A549 (cell line): ENCODE measurements at places on chromosomes 3 and 15. TPM values are rescaled to one million over a fixed set of nuclear protein-coding genes. Genes with fewer than 3 reads are reported as not detected.

DNA sequence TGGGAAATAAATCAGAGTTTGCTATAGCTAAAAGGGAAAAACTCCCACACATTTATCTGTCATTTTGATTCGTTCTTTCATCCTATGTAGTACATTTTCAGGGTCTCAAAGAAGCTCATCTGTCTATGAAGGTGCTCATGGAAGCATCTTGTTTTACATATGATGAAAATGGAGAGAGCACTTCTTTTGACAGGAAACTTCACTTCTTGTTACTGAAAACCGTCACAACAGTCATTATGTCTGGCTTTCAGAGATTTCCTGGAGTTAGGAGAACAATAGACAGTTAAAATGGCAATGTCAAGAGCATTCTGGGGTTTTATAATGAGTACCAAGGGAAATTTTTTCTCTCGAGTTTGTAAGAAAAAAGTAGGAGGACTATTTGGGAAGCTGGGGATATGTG is 83.3 kb downstream of the TMEM108 start:
- no peak for DNase-seq

Gene PLA1A
- 0.12 to 0.17 TPM (median 0.12 TPM) in 3 replicates for polyA plus RNA-seq

DNA sequence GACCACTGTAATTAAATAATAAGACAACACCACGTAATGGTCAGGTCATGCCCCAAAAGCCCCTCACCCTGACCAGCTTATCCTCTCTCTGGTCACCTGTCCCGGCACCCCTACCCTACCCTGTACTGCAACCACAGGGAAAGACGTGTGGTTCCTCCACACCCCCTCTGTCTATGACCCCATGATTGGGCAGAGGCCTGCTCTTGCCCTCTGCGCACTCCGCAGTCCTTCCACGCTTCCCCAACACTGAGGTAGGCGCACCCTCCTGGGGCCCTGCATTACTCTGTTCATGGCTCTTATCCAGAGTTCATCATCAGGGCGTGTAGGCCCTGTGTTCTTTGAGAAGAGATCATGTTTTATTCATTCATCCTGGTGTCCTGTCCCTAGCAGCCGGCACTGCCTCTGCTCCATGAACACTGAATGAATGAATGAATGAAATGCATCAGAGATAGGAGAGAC is 33.8 kb downstream of the MGLL start:
- DNase-seq, result no peak

GRCh38 chr15:39585389-39585841 is 4.5 kb downstream of the THBS1 start:
- no peak for DNase-seq

Gene ERICH6
- 0.12 to 0.18 TPM in 2 of 3 replicates, not detected in the other for polyA plus RNA-seq

Gene TMEM202
- polyA plus RNA-seq, result not detected in 3 replicates

DNA sequence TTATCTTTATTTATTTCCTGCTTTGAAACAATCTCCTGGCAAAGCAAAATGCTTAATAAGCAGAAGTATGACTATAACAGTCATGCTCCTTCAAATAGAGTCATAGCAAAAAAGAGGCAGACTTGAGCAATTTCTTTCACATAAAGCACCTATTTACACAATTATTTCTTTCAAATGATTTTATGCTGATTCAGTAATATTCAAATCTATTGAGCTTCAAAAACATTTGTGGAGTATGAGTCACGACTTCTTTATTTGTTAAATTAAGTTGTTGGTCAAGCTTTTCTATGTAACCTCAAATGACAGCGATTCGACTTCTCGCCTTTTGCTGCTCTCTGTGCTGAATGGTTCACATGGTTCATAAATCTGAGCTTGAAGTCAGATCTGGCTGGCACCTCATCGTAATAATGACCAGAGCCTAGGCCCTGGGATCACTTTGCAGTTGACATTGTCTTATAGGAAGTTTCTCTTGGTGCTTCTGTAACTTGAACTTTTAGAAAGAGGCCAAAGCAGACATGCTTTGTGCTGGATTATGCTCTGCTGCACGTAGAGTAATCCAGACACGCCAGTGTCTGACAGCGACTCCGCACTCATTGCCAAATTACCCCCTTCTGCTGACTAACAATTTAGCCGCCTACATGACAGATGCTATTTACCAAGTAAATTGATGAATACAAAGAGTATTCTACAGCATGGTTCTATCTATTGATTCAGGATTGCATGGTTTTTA is 139.0 kb downstream of the MCTP2 start:
- DNase-seq, result no peak

DNA sequence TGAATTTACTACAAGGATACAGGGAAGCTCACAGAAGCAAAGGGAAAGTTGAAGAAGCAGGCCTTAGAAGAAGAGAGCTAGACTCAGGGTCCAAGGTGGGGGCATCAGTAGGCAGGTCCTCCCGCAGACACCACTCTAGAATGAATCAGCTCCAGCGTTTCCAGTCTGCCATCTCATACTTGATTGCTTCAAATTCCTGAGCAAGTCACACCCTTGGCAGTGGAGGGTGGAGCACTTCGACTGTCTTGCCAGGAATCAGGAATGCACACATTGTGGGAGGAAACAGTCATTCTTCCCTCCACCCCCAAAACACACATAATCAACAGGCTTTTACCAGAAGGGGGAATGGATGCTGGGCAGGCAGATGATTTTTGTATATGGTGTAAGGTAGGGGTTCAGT is 78.5 kb downstream of the CHCHD6 start:
- peak; percentile 54 for DNase-seq

DNA sequence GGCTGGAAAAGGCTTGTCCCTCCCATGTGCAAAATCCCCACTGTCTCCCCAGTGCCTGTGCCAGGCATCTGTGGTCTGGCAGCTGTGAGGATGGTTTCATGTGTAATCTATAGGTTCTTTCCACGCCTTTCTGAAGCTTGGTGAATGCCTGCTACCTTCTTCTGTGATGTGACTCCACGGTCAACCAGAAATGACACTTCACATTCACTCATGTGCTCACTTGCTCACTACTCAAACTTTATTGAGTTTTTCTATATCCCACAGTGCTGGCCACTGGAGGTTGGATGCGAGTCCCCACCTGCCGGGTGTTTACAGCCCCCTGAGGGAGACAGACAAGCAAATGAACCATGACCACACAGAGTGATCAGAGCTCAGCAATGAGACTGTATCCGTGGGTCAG is 27.9 kb upstream of the TLE3 start:
- DNase-seq, result no peak

DNA sequence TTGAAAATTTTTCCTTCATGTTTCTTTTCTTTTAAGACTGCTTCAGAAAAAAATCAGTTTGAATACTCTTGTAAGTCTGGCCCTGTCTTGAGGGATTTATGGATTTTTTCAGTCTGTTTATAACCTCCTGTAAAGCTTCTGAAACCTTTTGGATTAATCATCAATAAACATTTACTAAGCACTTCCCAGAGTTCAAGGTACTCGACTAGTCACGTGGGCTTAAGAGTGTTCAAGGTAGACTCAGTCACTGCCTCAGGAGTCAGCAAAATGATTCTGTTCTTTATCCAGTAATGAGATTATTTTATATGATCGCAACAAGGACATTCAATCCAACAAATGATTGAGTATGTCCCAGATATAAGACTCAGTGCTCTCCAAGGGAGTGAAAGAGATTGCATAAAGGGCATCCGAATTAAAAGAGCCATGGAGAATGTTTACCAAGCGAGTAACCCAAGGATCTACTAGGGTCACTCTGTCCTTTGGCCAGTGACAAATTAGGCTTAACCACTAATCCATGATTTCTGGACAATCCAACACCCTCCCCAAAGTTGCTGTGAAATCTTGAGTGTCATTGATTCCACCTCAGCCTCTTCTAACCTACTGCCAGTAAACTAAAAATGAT is 726.6 kb upstream of the NAALADL2 start:
- no peak for DNase-seq

DNA sequence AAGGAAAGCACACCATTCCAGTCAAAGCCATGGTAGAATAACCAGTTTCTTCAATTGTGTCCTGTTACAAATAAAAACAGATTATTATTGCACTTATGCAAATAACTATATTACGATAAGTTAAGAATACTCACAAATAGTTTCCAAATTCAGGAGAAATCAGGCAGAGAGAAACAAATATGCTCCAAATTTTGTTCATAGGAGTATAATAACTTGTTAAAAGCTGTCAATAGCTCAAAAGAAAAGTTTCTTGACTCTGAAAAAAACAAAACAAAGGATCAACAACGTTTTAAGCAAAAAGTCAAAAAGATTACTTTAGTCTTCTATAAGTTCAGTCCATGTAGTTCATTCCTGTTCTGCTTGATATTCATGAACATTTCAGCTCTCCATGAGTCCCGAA is 59.7 kb upstream of the BDH1 start:
- DNase-seq, result no peak
